NCI-H774 (cell line): ENCODE measurements at places on chromosomes 5 and 9.

GRCh38 chr5:62465985-62466925 lies 53.7 kb downstream of the IPO11 start:
- DNase-seq, result no peak

DNA sequence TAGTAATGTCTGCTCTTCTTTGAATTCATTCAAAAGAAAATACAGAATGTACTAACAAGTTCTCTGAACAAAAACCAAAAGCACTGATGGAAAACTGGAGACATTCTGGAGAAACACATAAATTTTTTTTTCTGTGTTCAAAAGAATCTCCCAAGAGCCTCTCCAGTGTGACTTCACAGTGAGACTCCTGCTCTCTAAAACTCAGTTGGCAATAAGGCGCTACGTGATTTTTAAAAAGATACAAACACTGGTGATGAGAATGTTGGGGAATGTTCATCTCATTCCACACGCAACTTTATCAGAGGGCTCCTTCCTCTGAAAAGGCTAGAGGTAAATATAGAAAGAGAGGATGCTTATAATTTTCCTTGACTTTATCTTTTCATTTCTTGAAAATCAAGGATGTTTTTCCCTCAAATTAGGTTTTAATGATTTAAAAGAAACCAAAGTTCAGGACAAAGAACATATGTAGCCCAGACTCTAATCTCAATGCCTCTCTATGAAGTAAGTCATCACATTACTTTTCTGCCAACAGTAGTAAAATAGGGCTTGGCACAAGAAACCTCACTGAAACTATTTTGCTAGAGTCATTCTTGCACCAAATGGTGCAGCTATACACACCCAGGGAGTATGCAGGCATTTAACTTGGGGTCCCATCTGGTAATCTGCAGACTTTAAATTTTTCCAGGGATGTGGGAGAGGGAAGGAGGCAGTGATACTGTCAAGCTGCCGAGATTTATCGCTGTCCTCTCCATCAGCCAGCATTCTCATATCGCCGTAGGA lies 12.9 kb upstream of the AOPEP start:
- no peak for DNase-seq

DNA sequence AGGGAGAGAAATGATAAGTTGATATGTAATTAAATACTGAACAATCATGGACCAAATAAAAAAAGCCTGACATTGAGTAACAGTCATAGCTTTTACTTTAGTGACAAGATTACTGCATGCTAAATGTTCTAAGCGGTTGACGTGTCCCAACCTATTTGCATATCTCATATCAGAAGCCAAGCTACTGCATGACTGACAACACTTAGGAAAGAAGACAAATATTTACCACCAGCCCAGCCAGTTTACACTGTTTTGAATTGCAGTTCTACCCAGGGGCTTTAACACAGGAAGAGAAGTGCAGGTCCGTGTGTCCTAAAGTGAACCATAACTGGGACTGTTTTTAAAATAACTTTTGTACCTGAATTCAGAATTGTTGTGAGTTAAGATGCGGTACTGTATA lies 219.9 kb downstream of the PRDM9 start:
- DNase-seq, result peak; percentile 93

GRCh38 chr5:76617675-76618074 lies 5.5 kb downstream of the F2RL2 start:
- DNase-seq, result no peak

- DNase-seq, result no peak
Observed at GRCh38 chr5:17720071-17720470, 85.8 kb downstream of the TAF11L14 start.

DNA sequence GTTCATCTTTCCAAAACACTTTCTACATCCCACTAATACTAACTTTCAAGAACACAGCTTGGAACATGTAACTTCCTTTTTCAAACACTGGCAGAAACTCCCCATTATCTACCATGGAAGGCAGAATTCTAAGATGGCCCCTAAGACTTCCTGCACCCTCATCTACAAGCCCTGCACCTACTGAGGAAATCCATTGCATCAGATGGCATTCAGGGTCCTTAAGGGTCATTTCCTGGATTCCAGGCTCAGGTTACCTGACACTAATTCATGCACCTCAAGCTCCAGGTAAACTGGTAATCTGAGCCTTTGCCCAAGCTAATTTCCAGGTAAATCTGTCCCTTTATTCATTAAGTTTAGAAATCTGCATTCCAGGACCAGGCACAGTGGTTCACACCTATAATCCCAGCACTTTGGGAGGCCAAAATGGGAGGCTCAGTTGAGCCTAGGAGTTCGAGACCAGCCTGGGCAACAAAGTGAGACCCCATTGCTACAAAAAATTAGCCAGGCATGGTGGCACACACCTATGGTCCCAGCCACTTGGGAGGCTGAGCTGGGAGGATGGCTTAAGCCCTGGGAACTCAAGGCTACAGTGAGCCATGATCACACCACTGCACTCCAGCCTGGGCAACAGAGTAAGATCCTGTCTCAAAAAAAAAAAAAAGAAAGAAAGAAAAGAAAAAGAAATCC lies 91.6 kb downstream of the NFIB start:
- DNase-seq, result no peak

GRCh38 chr5:39211773-39212172 lies 7.6 kb downstream of the FYB1 start:
- no peak for DNase-seq

DNA sequence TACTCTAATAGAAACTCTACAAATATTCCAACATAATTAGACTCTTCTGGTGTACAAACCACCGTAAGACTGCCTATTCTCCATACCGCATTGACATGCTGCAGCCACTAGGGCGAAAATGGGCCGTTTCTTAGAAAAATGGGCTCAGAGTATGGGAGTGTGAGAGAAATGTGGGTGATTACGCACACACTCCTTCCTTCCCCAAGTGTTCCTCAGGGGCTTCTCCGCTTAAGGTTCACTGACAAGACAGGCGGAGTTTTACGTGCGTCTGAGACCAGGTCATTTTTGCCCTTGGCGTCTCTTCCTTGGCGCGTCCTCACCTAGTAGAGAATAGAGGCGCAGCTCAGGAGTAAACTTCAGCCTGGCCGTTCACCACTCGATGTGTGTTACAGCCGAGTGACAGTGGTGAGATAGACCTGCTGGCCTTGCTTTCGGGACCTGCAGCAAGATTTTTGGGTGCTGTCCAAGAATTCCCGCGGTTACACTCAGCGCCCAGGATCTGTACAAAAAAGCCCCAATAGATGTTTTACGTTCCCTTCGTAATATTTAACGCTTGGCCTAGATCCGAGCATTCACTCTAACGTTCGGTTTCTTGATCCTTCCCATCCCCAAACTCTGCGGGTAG lies 1.8 kb upstream of the NTRK2 start:
- no peak for DNase-seq

DNA sequence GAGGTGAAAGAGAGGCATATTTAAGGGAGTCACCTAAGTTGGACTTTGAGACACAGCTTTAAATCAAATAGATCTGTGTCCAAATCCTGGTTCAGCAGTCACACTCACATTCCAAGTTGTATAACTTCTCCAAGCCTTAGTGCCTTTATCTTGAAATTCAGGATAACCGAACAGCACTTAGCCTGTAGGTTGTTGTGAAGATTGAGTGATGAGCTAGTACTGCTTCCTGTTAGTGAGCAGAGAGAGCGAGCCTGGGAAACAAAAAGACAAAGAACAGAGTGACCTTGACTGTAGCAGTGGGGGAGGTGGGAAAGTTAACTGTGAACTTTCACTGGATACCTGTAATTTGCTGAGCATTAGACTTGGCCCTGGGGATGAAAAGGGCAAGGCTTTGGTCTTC lies 22.4 kb downstream of the MAML1 start:
- no peak for DNase-seq

DNA sequence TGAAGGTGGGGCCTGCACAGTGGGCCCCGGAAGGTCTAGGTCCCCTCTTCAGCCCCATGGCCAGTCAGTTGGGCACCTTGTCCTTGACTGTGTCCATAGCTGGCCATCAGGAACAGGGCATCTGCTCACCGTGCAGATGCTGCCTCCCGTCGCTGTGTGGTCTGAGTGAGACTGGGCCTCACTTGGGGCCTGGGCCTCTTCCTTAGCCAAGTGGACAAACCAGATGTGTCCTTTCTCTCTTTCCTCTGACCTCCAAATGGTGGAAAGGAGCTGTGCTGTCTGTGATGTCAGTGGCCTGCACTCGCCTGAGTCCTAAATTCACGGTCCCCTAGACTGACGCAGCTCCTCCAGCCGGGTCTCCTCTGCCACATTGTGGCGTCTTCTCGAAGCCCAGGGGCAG lies 114.5 kb downstream of the COL5A1 start:
- no peak for DNase-seq

- DNase-seq, result no peak
Observed at GRCh38 chr9:114375386-114376175, 12.2 kb downstream of the AKNA start.

GRCh38 chr9:30015073-30015472 lies 2369.4 kb upstream of the ACO1 start:
- no peak for DNase-seq

DNA sequence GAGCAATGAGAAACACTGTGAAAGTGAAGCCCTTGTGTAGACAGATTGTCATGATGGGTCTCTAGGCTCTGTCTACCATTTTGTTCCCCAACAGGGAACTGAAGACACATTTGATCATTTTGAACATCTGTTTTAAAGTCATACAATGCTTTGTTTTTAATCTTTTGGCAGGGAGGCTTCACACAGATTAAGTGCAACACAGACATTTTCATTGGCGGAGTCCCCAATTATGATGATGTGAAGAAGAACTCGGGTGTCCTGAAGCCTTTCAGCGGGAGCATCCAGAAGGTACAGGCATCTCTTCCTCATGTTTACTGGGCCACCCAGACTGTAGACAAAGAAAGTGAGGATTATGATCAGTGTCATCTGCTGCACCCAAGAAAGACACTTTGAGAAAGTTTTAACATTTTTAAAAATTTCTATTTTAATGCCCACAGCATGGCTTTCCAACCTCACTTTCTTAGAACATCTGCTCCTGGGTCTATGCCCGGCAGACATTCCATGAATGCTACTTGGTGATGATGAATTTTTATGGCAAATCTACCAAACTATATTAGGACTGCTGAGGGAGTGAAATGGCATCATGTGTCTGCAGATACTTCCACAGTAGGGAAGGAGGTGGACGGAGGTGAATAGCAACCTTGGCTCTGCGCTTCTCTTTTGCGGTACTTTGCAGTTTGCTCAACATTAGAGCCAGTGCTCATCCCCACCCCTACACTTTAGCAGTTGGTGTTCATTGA lies 121.3 kb downstream of the LIFR start:
- DNase-seq, result no peak

DNA sequence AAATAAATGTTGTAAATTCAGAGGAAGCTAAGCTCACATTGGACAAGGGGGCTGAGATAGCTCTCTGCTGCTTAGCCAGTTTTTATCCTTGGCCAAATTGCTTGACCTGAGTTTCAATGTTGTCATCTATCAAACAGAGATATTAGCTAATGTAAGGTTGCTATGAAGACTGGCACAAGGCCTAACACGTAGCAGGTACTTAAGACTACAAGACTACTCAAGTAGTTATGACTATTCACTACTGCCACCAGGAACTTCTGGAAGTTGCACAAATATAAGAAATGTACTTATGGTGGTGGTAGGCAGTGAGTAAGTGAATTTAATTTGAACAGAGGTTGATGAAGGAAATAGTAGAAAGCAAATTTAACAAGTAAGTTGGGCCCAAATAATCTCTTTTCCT lies 17.4 kb upstream of the FYB1 start:
- no peak for DNase-seq

DNA sequence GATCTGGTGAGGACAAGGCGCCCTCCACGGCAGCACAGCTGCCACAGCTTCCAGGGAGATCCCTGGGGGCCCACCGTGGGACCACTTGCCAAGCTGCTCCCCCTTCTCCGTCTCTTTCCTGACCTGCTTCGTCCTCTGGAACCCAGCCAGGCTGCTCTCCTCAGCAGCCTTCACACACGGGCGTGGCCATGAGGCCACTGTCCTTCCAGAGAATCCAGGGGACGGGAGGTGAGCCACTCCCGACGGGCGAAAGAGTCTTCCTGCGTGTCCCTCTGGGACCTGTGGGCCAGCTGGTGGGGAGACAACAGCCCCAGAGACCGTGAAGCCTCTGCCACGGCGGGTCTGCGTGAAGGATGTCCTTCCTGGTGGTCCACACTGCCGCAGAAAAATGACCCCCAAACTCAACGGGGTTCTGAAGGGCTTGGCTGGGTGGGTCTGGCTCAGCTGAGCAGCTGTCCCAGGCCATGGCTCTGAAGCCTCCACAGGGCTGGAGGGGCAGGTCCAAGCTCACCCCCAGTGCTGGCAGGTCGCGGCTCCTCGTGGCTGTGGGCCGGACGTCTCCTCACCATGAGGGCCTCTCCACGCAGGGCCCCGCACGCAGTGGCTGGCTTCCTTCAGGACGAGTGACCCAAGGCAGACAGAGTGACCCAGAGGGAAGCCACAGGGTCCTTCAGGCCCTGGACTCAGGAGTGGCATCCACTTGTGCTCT lies 47.4 kb upstream of the NKD2 start:
- DNase-seq, result no peak
